Liver (tissue), 10 donors: ENCODE measurements at places on chromosomes 6 and 20. TPM values are rescaled to one million over a fixed set of nuclear protein-coding genes. Genes with fewer than 3 reads are reported as not detected.

The SEL1L2 gene
- not detected for total RNA-seq

The C2 gene
- total RNA-seq: 212 TPM

DNA sequence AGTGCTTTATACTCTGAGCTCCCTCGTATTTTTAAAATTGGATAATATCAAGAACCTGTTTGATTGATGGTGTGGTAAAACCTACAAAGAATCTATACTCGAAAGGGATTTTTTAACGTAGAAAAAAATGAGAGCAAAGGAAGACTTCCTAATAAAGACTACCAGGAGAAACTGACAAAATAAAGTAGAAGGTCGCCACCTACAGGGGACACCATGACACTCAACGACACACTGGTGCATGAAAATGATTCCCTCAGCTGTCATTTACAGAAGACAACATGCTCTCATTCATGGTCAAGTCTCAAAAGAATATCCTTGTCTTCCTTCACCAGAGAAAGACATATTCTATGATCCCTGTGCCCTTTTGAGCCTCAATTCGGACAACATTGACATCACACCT lies 10.1 kb upstream of the NHSL1 start:
- H3K27ac ChIP-seq: no peak overlapping the region
- H3K4me1 ChIP-seq: peaks cover 34% of the 10 kb centered on the region
- no peaks in the 10 kb centered on the region for H3K27me3 ChIP-seq
- no peaks in the 10 kb centered on the region for H3K36me3 ChIP-seq

The BNIP5 gene
- not detected for total RNA-seq

The CLPSL2 gene
- not detected for total RNA-seq

GRCh38 chr20:1883986-1884385 lies 11.2 kb upstream of the SIRPA start:
- no peaks in the 10 kb centered on the region for H3K36me3 ChIP-seq
- H3K27me3 ChIP-seq: no peaks in the 10 kb centered on the region
- peaks cover 29% of the 10 kb centered on the region for H3K4me1 ChIP-seq
- H3K4me3 ChIP-seq: no peak overlapping the region
- no peak overlapping the region for H3K27ac ChIP-seq
- no peak for DNase-seq

The KLHDC3 gene
- total RNA-seq: 51.2 TPM

The ZNF318 gene
- 9.1 TPM for total RNA-seq

DNA sequence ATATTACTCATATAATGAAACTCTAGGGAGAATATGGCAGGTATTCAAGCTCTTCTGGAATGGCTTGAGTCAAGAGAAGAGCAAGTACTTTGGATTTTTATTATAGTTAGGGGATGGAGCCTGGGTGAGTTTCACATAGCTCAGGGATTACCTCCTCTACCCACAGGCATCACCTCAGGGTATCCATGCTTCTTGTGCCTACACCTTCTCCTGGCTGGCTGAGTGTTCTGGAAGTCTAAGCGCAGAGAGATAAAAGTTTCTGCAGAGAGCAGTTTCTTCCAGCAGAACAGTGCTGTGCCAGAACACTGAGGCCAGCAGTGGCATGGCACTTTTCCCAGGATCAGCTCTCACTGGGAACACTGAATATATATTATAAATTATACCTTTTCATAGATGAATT lies 199.7 kb upstream of the KCNQ5 start:
- H3K27ac ChIP-seq: no peak overlapping the region
- H3K27me3 ChIP-seq: no peaks in the 10 kb centered on the region
- H3K36me3 ChIP-seq: no peaks in the 10 kb centered on the region
- H3K4me3 ChIP-seq: no peak overlapping the region
- no peak for DNase-seq
- H3K4me1 ChIP-seq: no peaks in the 10 kb centered on the region

The MOCS1 gene
- total RNA-seq: 6.7 TPM

DNA sequence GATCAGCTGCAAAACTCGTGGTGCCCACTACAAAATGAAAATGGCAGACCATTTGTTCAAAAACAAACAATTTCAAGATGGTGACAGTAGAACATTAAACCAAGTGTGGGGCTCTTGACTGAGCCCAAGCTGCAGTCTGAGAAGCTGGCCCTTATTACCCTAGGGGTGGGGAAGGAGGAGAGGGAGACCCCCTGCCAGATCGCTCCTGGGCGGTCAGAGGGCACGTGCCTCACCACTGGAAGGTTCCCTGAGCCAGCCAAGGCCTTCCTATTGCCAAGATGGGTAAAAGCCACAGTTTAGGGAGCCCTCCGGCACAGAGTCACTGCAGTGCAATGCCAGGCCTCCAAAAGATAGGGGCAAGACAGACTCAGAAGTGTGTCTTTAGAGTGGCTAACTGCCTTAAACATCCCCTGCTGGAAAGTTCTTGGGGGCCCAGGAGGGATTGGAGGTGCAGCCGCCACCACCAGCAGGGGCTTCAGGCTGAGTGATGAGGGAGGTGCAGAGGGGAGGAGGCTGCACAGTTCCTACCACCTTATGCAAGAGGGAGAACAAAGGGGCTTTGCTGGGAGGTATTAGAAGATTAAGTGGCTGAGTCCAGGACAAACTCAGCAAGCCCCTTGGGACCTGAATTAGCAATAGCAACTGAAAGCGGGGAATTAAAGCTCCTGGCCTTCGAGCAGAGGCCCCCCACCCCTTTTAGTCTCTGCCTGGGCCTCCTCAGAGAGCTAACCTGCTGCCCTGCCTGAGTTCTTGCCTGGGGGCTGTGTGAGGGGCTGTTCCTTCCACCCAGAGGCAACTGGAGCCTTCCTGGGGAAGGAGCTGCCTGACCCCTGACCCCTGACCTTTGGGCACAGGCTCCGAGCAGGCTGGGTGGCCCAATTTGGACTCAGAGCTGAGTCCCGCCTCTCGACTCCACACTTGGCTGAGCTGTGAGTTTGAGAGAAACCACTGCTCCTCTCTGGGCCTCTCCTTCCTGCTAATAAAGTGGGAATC lies 88.4 kb downstream of the VEGFA start:
- DNase-seq: no peak
- no peak overlapping the region for H3K4me3 ChIP-seq
- H3K27me3 ChIP-seq: no peaks in the 10 kb centered on the region

The TFAP2A gene
- 0.08 TPM for total RNA-seq

The CYP39A1 gene
- total RNA-seq: 10.8 TPM

GRCh38 chr20:22027423-22027822 lies 322.0 kb downstream of the PAX1 start:
- H3K4me1 ChIP-seq: no peaks in the 10 kb centered on the region
- no peaks in the 10 kb centered on the region for H3K27me3 ChIP-seq
- DNase-seq: no peak
- no peak overlapping the region for H3K4me3 ChIP-seq

The DCDC2 gene
- 2.8 TPM for total RNA-seq

DNA sequence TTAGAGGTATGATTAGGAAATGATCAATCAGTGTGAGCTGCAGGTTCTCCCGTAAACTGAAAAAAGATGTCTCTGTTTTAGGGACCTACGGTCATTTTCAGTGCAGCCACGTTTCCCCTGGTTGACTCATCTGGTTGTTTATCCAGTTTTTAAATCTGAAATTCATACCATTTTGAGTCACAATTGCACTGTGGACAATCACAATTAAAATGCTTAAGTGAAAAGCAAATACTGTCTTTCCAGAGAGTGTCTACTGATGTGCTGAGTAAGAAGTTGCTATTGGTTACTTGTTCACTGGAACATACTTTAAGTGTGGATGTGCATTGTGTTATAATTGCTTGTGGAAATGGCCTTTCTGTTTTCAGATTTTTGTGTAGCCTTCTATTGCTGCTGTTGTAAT lies 305.1 kb upstream of the SASH1 start:
- H3K27me3 ChIP-seq: no peaks in the 10 kb centered on the region

The NFATC2 gene
- total RNA-seq: 6.7 TPM

GRCh38 chr6:134217105-134217797 lies 100.7 kb downstream of the SGK1 start:
- no peak overlapping the region for H3K27ac ChIP-seq
- H3K4me1 ChIP-seq: no peaks in the 10 kb centered on the region
- no peaks in the 10 kb centered on the region for H3K27me3 ChIP-seq
- H3K36me3 ChIP-seq: no peaks in the 10 kb centered on the region

- no peaks in the 10 kb centered on the region for H3K4me1 ChIP-seq
- H3K4me3 ChIP-seq: no peak overlapping the region
- H3K27ac ChIP-seq: no peak overlapping the region
- peak; percentile 3 for DNase-seq
- H3K36me3 ChIP-seq: no peaks in the 10 kb centered on the region
- H3K27me3 ChIP-seq: no peaks in the 10 kb centered on the region
Observed at GRCh38 chr6:44680202-44680720, 292.8 kb downstream of the CDC5L start.

The PEX6 gene
- total RNA-seq: 20.7 TPM

The AFG1L gene
- 2.7 TPM for total RNA-seq

DNA sequence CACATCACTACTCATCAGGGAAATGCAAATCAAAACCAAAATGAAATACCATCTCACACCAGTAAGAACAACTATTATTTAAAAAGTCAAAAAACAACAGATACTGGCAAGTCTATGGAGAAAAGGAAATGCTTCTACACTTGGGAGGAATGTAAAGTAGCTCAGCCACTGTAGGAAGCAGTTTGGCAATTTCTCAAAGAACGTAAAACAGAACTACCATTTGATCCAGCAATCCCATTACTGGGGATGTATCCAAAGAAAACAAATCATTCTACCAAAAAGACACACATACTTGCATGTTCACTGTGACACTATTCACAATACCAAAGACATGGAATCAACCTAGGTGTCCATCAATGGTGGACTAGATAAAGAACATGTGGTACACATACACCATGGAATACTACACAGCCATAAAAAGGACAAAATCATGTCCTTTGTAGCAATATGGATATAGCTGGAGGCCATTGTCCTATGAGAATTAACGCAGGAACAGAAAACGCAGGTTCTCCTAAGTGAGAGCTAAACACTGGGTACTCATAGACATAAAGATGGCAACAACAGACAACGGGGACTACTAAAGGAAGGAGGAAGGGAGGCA lies 260.4 kb downstream of the RNGTT start:
- no peaks in the 10 kb centered on the region for H3K4me1 ChIP-seq
- no peak for DNase-seq
- no peak overlapping the region for H3K27ac ChIP-seq
- H3K36me3 ChIP-seq: no peaks in the 10 kb centered on the region

- no peak for DNase-seq
- no peaks in the 10 kb centered on the region for H3K27me3 ChIP-seq
- H3K4me1 ChIP-seq: no peaks in the 10 kb centered on the region
Observed at GRCh38 chr6:9606435-9607134, 808.3 kb downstream of the TFAP2A start.

- no peak for DNase-seq
- no peak overlapping the region for H3K4me3 ChIP-seq
- no peaks in the 10 kb centered on the region for H3K27me3 ChIP-seq
- H3K27ac ChIP-seq: no peak overlapping the region
- H3K36me3 ChIP-seq: no peaks in the 10 kb centered on the region
Observed at GRCh38 chr6:6825193-6825784, 236.8 kb downstream of the LY86 start.

GRCh38 chr20:14800707-14801425 lies 463.5 kb upstream of the FLRT3 start:
- DNase-seq: no peak
- H3K4me1 ChIP-seq: peaks cover 3% of the 10 kb centered on the region
- H3K27me3 ChIP-seq: no peaks in the 10 kb centered on the region
- H3K27ac ChIP-seq: no peak overlapping the region
